ENCODE measurements at places on chromosomes 3 and 15.
A peak's percentile ranks its signal among the peaks of the same experiment; 100 is the strongest.

DNA sequence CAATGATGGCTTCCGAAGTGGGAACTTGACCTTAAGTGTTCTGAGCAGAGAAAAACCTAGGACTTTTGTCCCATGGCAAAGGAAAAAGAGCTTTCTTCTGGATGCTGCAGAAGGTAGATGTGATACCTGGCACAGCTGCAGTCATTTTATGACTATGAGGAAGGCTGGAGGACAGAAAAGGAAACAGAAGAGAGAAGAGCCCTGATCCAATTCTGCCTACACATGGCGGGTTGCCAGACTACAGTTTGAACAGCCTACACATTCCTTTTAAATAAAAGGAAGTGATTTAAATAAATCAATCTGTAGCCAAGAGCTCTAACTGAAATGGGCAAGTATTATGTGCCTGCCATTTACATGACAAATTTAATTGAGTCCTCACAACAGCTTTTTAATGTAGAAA lies 43.6 kb upstream of the CHRNB4 start:
- no peak for DNase-seq

DNA sequence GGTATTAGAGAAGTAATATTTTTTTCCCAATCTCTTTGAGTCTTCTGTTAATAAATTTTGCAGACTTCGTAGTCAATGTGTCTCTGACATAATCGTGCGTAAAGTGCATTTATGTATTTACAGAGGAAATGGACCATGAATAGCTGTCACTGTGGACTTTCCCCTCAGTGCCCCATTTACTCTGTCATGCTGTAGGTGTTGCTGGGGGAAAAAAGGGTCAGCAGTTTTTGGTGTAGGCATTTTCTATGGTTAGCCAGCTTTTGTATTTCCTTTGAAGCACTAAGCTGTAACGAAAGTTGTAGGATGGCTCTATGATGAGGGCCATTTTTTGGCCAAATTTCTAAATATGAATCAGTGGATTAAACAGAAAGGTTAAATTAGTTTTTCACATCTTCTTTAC lies 598.4 kb downstream of the FGF12 start:
- peak; percentile 27 for DNase-seq

DNA sequence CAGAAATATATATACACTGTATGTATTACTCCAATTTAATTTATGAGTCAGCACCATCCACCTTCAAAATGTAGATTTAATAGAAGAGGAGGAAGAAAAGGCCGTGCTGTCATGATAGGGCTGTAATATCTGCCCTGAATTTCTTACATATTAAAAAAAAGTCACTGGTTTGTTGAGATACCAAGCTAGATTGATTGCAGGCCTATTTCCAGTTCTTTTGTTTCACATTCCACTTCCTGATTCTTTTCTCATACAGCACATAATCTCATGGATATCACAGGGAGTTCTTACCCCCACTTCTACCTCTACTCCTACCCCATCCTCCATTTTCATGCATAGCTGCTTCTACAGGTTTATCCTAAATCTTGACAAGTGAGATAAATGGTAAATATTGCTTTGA lies 290.3 kb downstream of the ZBTB20 start:
- DNase-seq: no peak

GRCh38 chr3:108305484-108306172 lies 9.3 kb downstream of the HHLA2 start:
- DNase-seq: no peak

DNA sequence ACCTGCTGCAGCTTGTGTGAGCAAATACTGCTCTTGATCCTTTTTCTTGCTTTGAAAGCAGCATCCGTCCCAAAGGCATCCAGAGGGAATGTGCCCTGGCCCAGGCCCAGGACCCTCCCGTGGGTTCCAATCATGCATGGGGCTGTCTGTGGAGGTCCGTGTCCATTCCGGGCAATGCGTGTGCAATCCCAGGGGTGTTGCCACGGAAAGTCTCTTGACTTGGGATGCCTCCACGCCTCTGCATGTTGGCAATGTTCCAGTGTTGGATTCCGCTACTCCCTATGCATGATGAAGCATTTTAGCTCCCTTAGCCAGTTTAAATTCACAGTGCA lies 105.7 kb downstream of the SNRPN start:
- no peak for DNase-seq

DNA sequence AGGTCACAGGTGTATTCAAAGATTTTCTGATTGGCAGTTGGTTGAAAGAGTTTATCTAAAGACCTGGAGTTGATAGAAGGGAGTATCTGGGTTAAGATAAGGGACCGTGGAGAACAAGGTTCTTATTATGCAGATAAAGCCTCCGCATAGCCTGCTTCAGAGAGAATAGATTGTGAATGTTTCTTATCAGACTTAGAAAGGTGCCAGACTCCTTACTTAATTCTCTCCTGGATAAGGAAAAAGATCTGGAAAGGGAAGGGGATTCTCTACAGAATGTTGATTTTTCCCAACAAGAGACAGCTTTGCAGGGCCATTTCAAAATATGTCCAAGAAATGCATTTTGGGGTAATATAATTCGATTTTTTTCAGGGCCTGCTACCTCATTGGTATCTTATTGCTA lies 341.3 kb upstream of the RARB start:
- DNase-seq: no peak
